ENCODE measurements at places on chromosomes 1 and 21. TPM values are rescaled to one million over a fixed set of nuclear protein-coding genes. Genes with fewer than 3 reads are reported as not detected.

- no peaks in the 10 kb centered on the region for H3K36me3 ChIP-seq
- H3K4me3 ChIP-seq = no peak overlapping the region
- no peak overlapping the region for H3K27ac ChIP-seq
These were observed 536.6 kb upstream of the NR5A2 start for GRCh38 chr1:199490769-199491527.

DNA sequence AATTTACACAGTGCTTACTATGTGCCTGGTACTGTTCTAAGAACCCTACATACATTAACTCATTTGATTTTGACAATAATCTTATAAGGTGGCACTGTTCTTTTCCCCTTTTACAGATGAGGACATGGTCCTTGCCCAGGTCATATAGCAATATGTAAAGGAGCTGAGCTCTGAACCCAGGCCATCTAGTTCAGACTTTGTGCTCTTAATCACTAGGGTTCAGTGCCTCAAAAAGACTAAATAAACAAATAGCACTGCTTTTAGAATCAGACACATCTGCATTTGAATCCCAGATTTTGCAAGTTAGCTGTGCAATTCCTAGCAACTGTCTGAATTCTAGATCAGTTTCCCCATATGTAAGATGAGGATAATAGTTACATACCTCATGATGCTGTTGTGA is 8.7 kb upstream of the BCAR3 start:
- H3K4me1 ChIP-seq = peaks cover 31% of the 10 kb centered on the region
- H3K27me3 ChIP-seq = no peaks in the 10 kb centered on the region
- no peaks in the 10 kb centered on the region for H3K36me3 ChIP-seq
- no peak overlapping the region for H3K4me3 ChIP-seq

Gene TSTD1
- total RNA-seq = 44.7 TPM

GRCh38 chr1:241181471-241181870 is 175.5 kb downstream of the RGS7 start:
- no peak overlapping the region for H3K4me3 ChIP-seq
- no peaks in the 10 kb centered on the region for H3K27me3 ChIP-seq
- H3K27ac ChIP-seq = no peak overlapping the region
- H3K4me1 ChIP-seq = no peaks in the 10 kb centered on the region
- no peak for DNase-seq

DNA sequence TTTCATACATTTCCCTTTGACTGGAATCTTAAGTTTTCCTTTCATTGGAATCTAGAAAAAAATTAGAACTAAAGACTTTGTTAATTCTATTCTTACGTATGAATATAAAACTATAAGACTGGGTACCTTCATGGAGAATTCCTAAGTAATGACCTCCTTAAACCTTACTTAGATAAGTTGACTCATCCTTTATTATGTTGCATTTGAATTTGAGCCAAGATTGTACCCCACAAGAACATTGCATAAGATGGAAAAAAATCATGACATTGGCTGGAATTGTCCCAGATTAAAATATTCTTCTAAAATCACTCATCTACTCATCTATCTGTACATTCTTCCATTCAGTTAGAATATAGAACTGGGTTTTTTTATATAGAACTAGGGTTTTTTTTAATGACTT is 137.4 kb downstream of the C1orf21 start:
- H3K4me1 ChIP-seq = peaks cover 1% of the 10 kb centered on the region
- DNase-seq = no peak
- no peaks in the 10 kb centered on the region for H3K27me3 ChIP-seq
- no peaks in the 10 kb centered on the region for H3K36me3 ChIP-seq

DNA sequence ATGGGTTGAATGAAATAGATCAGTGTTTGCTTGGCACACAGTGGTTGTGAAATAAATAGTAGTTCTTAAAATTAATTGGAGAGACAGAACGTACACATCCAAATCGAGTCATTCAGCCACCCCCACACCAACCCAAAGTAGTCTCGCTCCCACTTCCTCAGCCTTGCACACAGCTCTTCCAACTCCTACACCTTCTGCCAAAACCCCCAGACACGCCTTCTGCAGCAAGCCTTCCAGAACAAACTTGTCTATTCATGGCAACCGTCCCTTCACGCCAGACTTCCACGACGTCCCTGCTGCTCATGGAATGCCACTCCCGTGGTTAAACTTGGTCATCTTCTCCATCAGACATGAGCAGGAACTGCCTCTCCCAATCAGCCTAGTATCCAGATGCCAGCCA is 37.5 kb upstream of the RD3 start:
- H3K27ac ChIP-seq = no peak overlapping the region
- no peak overlapping the region for H3K4me3 ChIP-seq

GRCh38 chr1:33763406-33763805 is 100.5 kb upstream of the HMGB4 start:
- H3K4me3 ChIP-seq = no peak overlapping the region
- no peak for DNase-seq
- no peak overlapping the region for H3K27ac ChIP-seq
- H3K27me3 ChIP-seq = no peaks in the 10 kb centered on the region

DNA sequence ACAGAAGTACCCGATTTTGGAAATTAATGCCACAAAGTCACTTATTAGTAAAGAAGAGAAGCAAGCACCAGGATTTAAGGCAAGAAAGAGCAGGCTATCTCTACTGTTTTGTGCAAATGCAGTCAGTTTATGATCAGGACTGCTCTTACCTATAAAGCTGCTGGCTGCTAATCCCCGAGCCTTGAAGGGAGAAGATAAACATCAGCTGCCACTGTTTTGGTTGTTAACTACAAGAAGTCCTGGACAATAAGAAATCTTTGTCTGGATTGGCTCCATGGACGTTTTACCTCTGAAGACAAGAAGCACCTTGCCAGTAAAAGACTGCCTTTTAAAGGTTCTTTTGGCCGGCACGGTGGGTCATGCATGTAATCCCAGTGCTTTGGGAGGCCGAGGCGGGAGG is 21.4 kb downstream of the FRRS1 start:
- no peaks in the 10 kb centered on the region for H3K36me3 ChIP-seq
- DNase-seq = no peak
- H3K4me1 ChIP-seq = no peaks in the 10 kb centered on the region
- no peak overlapping the region for H3K27ac ChIP-seq

GRCh38 chr1:167003711-167004110 is 14.6 kb downstream of the MAEL start:
- no peaks in the 10 kb centered on the region for H3K36me3 ChIP-seq
- H3K27ac ChIP-seq = no peak overlapping the region
- no peak for DNase-seq
- H3K27me3 ChIP-seq = no peaks in the 10 kb centered on the region
- no peaks in the 10 kb centered on the region for H3K4me1 ChIP-seq

DNA sequence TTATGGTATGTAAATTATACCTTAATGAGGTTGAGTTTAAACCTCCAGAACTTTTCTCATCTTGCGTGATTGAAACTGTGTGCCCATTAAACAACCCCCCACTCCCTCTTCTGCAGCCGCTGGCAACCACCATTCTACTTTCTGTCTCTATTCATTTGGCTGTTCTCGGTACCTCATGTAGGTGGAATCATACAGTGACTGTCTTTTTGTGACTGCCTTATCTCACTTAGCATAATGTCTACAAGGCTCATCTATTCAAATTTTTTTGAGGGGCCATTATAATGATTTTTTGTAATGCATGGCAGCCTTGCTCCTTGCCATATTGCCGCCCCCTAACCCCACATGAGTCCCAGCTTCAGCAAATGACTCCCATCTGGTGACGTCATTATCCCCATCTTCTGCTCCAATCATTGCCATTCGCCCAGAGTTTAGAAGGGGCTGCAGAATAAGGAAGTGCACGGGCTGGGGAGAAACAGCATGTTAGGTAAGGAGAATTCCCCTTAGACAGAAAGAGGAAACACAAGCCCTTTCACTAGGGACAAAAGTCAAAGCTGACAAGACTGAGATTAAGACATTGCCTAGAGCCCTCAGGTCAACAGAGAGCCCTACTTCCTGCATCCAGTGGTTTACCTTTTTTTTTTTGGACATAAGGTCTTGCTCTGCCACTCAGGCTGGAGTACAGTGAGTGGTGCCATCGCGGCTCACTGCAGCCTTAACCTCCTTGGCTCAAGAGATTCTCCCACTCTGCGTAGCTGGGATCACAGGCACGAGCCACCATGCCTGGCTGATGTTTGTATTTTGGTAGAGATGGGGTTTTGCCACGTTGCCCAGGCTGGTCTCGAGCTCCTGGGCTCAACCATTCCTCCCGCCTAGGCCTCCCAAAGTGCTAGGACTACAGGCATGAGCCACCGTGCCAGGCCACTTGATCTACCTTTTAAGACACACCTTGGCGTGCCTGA is 78.4 kb upstream of the ERRFI1 start:
- H3K36me3 ChIP-seq = no peaks in the 10 kb centered on the region
- no peaks in the 10 kb centered on the region for H3K27me3 ChIP-seq
- no peak overlapping the region for H3K4me3 ChIP-seq
- no peak overlapping the region for H3K27ac ChIP-seq

DNA sequence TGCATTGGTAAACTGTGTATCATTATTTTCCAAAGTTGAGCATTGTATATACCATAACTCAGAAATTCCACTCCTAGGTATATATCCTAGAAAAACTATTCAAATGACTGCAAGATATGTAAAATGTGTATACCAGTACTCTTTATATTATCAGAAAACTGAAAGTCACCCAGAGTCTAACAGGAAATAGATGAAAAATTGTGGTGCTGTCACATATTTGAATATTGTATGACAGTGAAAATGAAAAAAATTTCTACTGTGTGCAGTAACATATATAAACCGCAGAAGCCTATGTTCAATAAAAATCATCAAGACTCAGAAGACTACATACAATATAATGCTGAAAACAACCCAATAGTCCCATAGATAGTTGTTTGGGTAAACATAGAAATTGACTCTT is 74.4 kb upstream of the LYPLAL1 start:
- DNase-seq = no peak
- H3K27me3 ChIP-seq = no peaks in the 10 kb centered on the region
- H3K36me3 ChIP-seq = no peaks in the 10 kb centered on the region
- no peak overlapping the region for H3K4me3 ChIP-seq
- H3K4me1 ChIP-seq = no peaks in the 10 kb centered on the region
- H3K27ac ChIP-seq = no peak overlapping the region

DNA sequence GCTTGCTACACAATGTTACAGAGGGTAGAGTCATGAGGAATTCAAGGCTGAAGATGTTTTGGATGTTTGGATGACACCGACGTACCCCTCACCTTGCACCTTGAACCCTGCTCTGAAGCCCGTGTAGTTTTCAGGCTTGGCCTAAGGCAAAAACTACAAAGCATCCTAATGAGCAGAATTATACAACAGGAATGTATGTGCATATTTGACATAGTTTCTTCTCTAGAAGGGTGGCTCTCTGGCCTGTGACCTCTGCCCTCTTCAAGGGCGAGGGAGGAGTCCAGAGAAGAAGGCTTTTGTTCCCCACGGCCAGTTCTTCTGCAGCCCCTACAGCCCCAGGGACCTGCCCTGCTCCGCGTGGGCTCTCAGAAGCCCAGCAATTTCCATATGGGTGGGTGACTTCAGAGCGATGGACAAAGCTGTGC is 43.3 kb downstream of the L1TD1 start:
- no peaks in the 10 kb centered on the region for H3K27me3 ChIP-seq

- H3K4me3 ChIP-seq = no peak overlapping the region
- DNase-seq = no peak
- no peaks in the 10 kb centered on the region for H3K27me3 ChIP-seq
These were observed 2.7 kb downstream of the DOCK7 start for GRCh38 chr1:62685431-62685859.

DNA sequence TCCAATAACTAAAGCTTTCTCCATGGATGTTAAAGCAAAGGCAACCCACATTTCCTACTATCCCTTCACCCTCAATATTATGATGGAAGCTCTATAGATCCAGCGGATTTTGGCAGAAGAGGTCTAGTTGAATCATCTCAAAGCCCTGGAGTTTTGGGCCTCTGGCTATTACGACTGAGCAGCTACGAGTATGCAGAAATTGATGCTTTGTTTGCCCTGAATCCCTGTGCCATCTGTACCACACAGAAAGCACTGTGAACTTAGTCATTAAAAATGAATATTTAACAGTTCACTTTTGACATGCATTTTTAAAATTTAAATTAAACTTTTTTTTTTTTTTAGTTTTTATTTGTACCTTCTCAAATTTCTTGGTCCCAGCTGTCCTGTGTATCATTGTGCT is 705.4 kb upstream of the PTBP2 start:
- H3K27ac ChIP-seq = no peak overlapping the region
- no peaks in the 10 kb centered on the region for H3K36me3 ChIP-seq
- no peak for DNase-seq
- no peaks in the 10 kb centered on the region for H3K27me3 ChIP-seq
- H3K4me1 ChIP-seq = no peaks in the 10 kb centered on the region

Gene IBA57
- 3.4 TPM for total RNA-seq

DNA sequence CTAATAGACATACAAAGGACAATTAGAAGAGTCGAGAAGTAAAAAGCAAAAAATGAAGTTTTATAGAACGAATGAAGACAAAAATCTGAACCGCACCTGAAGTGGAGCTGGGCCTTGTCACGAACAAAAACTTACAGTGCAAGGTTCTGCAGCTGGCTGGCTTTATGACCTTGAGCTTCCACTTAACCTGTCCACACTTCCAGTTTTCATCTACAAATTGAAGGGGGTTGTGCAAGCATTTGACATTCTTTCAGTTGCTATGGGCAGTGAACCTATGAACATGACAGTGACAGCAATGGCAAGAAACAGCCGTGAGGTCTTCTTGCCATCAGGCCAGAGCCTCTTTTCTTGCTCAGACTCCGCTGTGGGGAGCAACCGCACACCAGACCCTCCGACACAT is 93.2 kb downstream of the DSCAM start:
- H3K27ac ChIP-seq = no peak overlapping the region
- no peaks in the 10 kb centered on the region for H3K36me3 ChIP-seq
- H3K27me3 ChIP-seq = no peaks in the 10 kb centered on the region
- no peak overlapping the region for H3K4me3 ChIP-seq
- no peak for DNase-seq

Gene GOLT1A
- total RNA-seq = not detected

Gene PTGFRN
- total RNA-seq = 52.8 TPM

DNA sequence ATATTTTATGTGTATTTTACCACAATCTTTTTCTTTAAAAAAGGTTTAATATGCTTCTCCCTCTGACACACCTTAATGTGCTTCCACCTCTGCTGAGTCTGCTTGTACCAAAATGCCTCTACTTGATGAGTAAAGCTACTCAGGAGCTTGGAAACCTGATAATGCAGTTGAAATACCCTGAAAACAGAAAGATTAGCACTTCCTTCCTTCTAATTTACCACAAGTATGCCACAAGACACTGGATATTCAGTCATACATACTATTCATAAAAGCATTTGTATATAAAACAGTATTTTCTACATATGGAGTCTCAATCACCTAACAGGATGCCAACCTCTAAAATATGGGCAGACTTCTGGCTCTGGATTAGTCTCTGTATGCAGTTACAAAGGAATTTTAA is 55.0 kb downstream of the SLC35D1 start:
- H3K4me3 ChIP-seq = no peak overlapping the region
- peaks cover 6% of the 10 kb centered on the region for H3K4me1 ChIP-seq
- no peak for DNase-seq
- H3K27ac ChIP-seq = no peak overlapping the region
- no peaks in the 10 kb centered on the region for H3K36me3 ChIP-seq

GRCh38 chr1:207025146-207025880 is 7.2 kb downstream of the C1orf116 start:
- no peaks in the 10 kb centered on the region for H3K27me3 ChIP-seq
- H3K36me3 ChIP-seq = no peaks in the 10 kb centered on the region
- peaks cover 48% of the 10 kb centered on the region for H3K4me1 ChIP-seq
